ENCODE measurements at places on chromosomes 1 and 21. TPM values are rescaled to one million over a fixed set of nuclear protein-coding genes. Genes with fewer than 3 reads are reported as not detected.

The RPE65 gene
- total RNA-seq = not detected

The ARHGEF16 gene
- 1.6 TPM for total RNA-seq

The SEC16B gene
- total RNA-seq = 6.8 TPM

The SYT14 gene
- not detected for total RNA-seq

The THEM5 gene
- total RNA-seq = not detected

The EDARADD gene
- total RNA-seq = not detected

All from thoracic aorta (tissue), 2 donors.